Effector memory CD4-positive, alpha-beta T cell (primary cell): ENCODE measurements at places on chromosomes 5 and 9.

DNA sequence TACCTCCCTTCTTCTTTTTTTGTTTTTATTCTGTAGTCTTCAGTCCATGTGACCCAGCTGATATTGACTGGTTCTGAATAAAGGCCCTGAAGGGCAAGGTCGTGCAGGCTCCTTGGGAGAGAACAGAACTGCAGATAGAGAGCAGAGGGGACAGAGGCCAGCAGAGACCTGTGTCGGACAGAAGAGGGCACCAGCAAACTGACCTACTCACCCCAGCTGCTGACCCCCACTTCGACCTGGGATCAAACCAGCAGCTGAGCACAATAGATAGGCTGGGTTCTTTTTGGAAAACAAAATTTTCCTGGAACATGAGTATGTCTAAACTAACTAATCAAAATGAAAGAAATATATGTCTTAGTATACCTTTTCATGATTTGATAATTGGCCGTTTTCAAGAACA, 695.1 kb downstream of the NR2F1-AS1 start:
- H3K27ac ChIP-seq, result no peak overlapping the region
- H3K4me1 ChIP-seq, result no peaks in the 10 kb centered on the region
- H3K36me3 ChIP-seq, result no peaks in the 10 kb centered on the region
- no peak overlapping the region for H3K4me3 ChIP-seq
- no peak for DNase-seq

DNA sequence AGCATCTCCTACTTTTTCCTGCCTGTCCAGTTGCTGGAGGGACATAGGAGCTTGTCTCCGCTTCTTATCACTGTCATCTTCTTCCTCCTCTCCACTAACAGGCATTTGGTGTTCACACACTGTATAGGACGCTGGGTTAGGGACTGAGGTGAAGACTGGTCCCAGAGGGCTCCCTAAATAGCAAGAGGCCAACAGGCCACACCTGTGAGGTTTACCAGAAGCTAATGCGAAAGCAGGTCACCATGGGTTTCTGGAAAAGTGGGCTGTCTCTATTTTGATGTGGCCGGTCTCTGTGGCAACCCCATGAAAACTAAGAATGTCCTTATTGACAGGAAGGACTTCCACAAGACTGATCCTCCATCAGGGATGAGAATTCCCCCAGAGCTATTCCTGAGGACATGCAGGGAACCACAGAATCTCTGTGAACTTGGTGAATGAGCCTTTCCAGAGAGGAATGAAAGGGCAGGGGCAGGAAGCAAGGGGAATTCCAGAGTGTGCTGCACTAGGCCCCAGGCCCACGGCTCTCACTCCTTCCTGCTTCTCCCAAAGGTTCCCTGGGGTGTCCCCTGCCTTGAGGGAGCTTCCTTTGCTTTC, 61.7 kb downstream of the DAP start:
- peaks cover 2% of the 10 kb centered on the region for H3K4me1 ChIP-seq
- no peak for DNase-seq
- H3K27me3 ChIP-seq, result no peaks in the 10 kb centered on the region
- no peak overlapping the region for H3K4me3 ChIP-seq
- H3K36me3 ChIP-seq, result no peaks in the 10 kb centered on the region
- H3K27ac ChIP-seq, result no peak overlapping the region

DNA sequence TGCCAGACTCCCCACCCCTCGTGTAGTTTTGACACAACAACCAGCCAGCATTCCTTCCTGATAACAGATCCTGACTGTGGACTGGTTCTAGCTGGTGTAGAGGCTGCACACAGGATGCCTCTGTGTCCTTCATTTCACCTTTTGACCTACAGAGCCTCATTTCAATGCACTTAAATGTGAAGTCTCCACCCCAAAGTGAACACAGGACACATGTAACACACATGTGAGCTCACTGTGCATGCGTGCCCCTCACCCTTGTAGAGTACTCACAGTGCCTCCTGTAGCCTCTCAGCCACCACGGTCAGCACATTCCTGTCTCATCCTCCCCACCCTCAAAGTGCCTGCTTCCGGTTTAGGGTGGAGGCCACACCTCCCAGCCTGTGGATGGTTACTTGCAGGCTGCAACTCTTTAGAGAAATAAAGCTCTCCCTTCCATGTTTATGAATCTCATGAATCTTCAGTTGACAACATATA, 11.6 kb upstream of the NKD2 start:
- H3K4me1 ChIP-seq, result peaks cover 5% of the 10 kb centered on the region
- no peak overlapping the region for H3K27ac ChIP-seq
- no peak overlapping the region for H3K4me3 ChIP-seq
- no peaks in the 10 kb centered on the region for H3K36me3 ChIP-seq

DNA sequence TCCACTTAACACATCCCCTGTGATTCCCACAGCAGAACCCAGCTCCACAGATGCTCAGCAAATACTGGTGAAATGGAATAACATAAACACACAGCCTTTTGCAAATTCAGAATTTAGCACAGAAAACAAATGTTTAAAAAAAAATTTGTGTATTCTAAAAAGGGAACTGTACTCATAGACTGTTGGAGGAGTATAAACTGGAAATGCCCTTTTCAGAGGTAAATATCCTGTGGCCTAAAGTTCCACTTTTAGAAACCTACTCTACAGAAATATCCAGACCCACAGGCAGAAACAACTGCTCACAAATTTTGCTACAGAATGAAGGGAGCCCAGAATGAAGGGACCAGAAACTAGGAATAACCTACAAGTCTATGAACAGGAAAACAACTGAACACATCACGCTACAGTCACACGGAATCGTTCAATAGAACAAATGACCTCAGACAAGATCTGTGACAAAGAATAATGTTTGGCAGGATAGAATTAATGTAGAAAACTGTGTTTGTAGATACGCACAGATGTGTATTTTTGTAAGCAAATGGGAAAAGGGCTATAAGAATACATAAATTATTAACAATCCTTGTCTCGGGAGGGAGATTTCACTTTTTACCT, 78.5 kb downstream of the SHB start:
- H3K4me3 ChIP-seq, result no peak overlapping the region
- no peaks in the 10 kb centered on the region for H3K27me3 ChIP-seq
- no peak for DNase-seq
- no peaks in the 10 kb centered on the region for H3K4me1 ChIP-seq

- H3K27me3 ChIP-seq, result no peaks in the 10 kb centered on the region
- H3K4me3 ChIP-seq, result no peak overlapping the region
- H3K27ac ChIP-seq, result no peak overlapping the region
- DNase-seq, result no peak
- no peaks in the 10 kb centered on the region for H3K36me3 ChIP-seq
Observed at GRCh38 chr5:113518884-113519283, 5.4 kb downstream of the YTHDC2 start.

GRCh38 chr5:76544268-76544926, 78.8 kb downstream of the F2RL2 start:
- H3K27me3 ChIP-seq, result no peaks in the 10 kb centered on the region
- peak; percentile 47 for DNase-seq
- peaks cover 70% of the 10 kb centered on the region for H3K4me1 ChIP-seq
- H3K36me3 ChIP-seq, result no peaks in the 10 kb centered on the region
- H3K27ac ChIP-seq, result peak overlapping the region; percentile 85

GRCh38 chr9:38250279-38251035, 142.0 kb upstream of the ALDH1B1 start:
- DNase-seq, result no peak
- H3K36me3 ChIP-seq, result no peaks in the 10 kb centered on the region
- H3K4me1 ChIP-seq, result no peaks in the 10 kb centered on the region
- no peak overlapping the region for H3K4me3 ChIP-seq
- H3K27ac ChIP-seq, result no peak overlapping the region

DNA sequence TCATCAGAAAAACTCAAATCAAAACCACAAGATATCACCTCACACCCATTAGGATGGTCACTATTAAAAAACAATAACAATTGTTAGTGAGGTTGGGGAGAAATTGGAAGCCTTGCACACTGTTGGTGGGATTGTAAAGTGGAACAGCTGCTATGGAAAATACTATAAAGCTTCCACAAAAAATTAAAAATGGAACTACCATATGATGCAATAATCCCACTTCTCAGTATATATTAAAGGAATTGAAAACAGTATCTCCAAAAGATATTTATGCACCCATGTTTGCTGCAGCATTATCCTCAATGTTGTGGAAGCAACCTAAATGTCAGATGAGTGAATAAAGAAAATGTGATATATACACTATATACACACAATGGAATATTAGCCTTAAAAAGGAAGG, 14.5 kb upstream of the ADRA1B start:
- H3K4me3 ChIP-seq, result no peak overlapping the region
- H3K4me1 ChIP-seq, result no peaks in the 10 kb centered on the region
- no peaks in the 10 kb centered on the region for H3K27me3 ChIP-seq

- no peak for DNase-seq
- H3K4me3 ChIP-seq, result no peak overlapping the region
- H3K4me1 ChIP-seq, result no peaks in the 10 kb centered on the region
- no peaks in the 10 kb centered on the region for H3K36me3 ChIP-seq
- no peaks in the 10 kb centered on the region for H3K27me3 ChIP-seq
Observed at GRCh38 chr5:133878236-133878555, 90.2 kb downstream of the C5orf15 start.

- H3K27me3 ChIP-seq, result no peaks in the 10 kb centered on the region
- no peak for DNase-seq
- peaks cover 16% of the 10 kb centered on the region for H3K4me1 ChIP-seq
- peak overlapping the region; percentile 94 for H3K27ac ChIP-seq
- H3K36me3 ChIP-seq, result peaks cover 6% of the 10 kb centered on the region
Observed at GRCh38 chr5:163459462-163459818, 462 bp downstream of the NUDCD2 start.

DNA sequence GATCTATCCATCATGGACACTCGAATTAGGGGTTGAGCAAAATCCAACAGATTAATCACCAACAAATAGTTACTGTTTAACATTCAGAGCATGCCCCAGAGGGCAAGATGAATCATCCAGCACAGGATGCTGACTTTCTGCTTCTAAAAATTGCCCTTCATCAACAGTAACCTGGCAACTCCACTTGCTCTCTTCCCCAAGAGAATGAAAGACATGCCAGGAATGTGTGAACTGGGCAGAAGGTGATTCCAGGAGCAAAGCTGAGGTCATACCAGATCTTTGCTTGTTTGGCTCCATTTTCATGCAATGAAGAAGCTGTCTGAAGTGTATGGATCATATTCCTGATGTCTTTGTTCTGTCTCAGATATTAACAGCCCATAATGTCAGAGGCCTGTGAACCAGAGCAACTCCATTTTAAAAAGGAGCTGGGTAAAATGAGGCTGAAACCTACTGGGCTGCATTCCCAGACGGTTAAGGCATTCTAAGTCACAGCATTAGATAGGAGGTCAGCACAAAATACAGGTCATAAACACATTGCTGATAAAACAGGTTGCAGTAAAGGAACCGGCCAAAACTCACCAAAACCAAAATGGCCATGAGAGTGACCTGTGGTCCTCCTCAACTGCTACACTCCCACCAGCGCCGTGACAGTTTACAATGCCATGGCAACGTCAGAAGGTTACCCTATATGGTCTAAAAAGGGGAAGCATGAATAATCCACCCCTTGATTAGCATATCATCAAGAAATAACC, 2.5 kb upstream of the ZNF367 start:
- H3K27ac ChIP-seq, result peak overlapping the region; percentile 44
- H3K4me1 ChIP-seq, result peaks cover 10% of the 10 kb centered on the region
- DNase-seq, result no peak
- no peaks in the 10 kb centered on the region for H3K27me3 ChIP-seq
- no peaks in the 10 kb centered on the region for H3K36me3 ChIP-seq

DNA sequence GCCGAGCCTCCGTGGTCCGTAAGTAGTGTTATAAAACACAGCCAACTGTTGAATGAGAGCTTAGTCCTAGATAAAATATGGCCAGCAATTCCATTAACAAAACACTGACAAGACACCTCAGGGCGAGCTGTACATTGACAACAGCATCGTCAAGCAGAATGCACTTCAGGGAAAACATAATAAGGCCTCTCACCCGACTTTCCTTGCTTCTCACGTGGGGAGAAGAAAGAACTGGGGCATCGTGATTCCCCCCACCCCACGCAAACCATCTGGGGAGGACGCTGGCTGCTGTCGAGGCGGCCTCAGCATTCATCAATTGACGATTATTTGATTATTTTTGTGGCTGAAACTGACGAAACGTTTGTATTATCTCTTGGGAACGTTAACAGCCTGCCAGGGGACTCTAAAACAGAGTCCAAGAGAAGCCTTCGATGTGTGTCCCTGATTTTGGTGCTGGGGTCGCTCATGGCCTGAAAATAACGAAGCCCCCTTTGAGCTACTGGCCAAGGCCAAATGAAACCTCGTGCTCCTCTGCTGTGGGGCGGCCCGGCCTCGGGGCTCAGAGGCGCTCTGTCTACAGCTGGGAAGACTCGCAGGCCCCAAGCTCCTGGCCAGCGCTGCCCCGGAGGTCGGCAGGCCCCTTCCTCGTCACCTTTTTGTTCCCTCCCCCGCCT, 464 bp downstream of the GDF9 start:
- no peak for DNase-seq
- H3K36me3 ChIP-seq, result peaks cover 3% of the 10 kb centered on the region
- H3K27ac ChIP-seq, result peak overlapping the region; percentile 88
- H3K27me3 ChIP-seq, result no peaks in the 10 kb centered on the region
- H3K4me1 ChIP-seq, result peaks cover 14% of the 10 kb centered on the region

DNA sequence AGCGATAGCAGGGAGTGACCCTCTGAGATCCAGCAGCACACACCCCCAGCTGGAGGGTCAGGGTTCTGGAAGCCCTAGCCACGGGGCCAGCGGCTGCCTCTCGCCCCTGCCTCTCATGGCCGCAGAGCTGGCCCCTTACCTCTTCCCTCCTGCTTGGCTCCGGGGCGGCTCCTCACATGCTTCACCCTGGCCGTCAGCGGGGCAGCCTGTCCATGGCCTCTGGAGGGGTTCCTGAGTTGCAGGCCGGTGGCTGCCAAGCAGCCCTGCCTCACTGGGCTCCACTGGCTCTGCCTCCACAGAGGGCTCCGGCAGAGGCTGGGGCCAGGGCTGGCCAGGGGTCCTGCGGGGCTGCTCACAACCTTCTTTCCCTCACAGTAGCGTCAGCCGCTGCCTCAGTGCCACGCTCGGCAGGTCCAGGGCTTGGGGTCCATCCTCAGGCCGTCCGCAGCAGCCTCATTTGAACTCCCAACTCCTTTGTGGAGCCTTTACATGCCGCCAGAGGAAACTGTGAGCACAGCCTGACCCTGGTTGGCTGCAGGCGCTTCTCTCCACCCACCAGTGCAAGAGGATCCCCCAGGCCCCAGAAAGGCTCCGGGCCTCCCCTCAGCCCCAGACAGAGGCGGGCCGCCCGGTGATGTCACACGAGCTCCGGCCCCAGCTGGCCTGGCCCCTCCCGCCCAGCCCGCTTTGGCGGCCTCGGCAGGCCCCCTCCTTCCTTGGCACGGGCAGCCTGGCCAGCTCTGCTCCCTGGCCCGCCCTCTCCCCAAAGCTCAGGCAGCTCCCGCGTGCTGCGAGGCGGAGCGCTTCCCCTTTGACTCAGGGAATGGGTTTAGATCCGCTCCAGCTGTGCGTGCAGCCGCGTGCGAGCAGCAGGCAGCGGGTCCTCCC, at the start of gene ANGPTL2:
Gene ANGPTL2 (minus strand): TSS at position 460 of the 888 bp plus-strand sequence. CDS start 13,904 bp downstream, outside the sequence.
- H3K27me3 ChIP-seq, result peaks cover 3% of the 10 kb centered on the region
- H3K4me1 ChIP-seq, result peaks cover 4% of the 10 kb centered on the region
- H3K27ac ChIP-seq, result no peak within 1 kb of the TSS
- no peak within 1 kb of the TSS for H3K4me3 ChIP-seq
- DNase-seq, result no peak
- no peaks in the 10 kb centered on the region for H3K36me3 ChIP-seq

- no peaks in the 10 kb centered on the region for H3K27me3 ChIP-seq
- H3K36me3 ChIP-seq, result no peaks in the 10 kb centered on the region
- no peaks in the 10 kb centered on the region for H3K4me1 ChIP-seq
Observed at GRCh38 chr5:39640552-39640951, 215.8 kb upstream of the DAB2 start.

- H3K36me3 ChIP-seq, result no peaks in the 10 kb centered on the region
- H3K4me3 ChIP-seq, result no peak overlapping the region
- DNase-seq, result no peak
- H3K27ac ChIP-seq, result no peak overlapping the region
- H3K27me3 ChIP-seq, result no peaks in the 10 kb centered on the region
Observed at GRCh38 chr9:30967476-30967875, 1417.0 kb upstream of the ACO1 start.
